ENCODE measurements at places on chromosomes 12 and 14.

DNA sequence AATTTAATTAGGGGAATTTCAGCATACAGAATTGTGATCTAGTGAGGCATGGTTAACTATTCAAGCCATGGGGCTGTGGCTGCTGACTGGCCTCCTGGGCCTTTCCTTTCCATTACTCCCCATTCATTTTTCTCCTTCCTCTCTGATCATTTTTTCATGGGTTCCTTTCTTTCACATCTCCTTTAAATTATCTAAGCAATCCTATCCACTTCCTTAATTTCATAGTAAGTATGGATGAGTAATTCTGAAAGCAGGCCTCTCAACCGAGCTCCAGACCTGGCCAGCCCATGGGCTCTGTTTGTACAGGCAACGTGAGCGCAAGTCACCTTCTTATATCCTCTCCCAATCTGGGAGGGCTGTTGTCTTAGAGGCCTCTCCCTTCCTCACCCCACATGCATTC lies 13.4 kb downstream of the CKAP4 start:
- no peak for DNase-seq

GRCh38 chr12:4956054-4956453 lies 46.3 kb downstream of the KCNA1 start:
- DNase-seq: no peak

GRCh38 chr12:30997685-30998440 lies 71.3 kb downstream of the TSPAN11 start:
- no peak for DNase-seq

DNA sequence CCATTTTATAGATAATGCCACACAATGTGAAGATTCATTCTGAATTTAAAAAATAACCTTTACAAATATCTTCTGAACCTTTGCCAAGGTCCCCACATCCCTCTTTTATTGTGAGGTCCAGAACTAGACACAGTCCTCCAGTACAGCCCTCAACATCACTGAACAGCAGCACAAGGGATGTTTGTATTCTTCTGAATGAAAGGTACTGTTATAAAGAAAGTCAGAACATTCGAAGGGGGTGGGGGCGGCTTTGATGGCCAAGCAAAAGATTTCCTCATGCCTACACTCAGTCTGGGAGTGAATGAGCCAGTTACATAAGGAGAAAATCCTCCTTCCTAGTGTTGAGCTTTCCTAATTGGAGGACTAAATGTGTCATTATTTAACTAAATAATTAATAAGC lies 77.3 kb downstream of the PPM1A start:
- DNase-seq: no peak

DNA sequence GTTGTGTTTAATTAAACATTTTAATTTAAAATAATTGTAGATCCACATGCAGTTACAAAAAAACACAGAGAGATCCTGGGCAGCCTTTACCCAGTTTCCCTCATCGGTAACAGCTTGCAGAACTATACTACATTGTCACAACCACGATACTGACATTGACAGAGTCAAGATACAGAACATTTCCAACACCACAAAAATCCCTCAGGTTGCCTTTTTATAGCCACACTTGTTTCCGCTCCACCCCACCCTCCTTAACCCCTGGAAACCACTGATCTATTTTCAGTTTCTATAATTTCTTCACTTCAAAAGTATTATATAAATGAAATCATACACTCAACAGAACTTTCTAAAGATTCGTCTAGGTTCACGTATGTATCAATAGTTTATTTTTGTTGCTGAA lies 458.8 kb upstream of the SOX5 start:
- no peak for DNase-seq

GRCh38 chr14:93114713-93115068 lies 1.0 kb downstream of the ITPK1 start:
- DNase-seq: no peak
